HT-29 (cell line): ENCODE measurements at places on chromosomes 12 and 14. TPM values are rescaled to one million over a fixed set of nuclear protein-coding genes. Genes with fewer than 3 reads are reported as not detected.

Gene OR9K2
- not detected in 2 replicates for total RNA-seq

Gene BEGAIN
- 0.53 and 1.5 TPM in 2 replicates for total RNA-seq

Gene FGF23
- not detected in 2 replicates for total RNA-seq

Gene SAV1
- total RNA-seq = 53.2 and 62.3 TPM in 2 replicates

Gene BRI3BP
- total RNA-seq = 39.3 and 44.0 TPM in 2 replicates

Gene IL22
- not detected in 2 replicates for total RNA-seq

Gene DHRS2
- 14.0 and 14.7 TPM in 2 replicates for total RNA-seq

Gene SLCO1A2
- total RNA-seq = not detected in 2 replicates

Gene KRT74
- total RNA-seq = not detected in 2 replicates

DNA sequence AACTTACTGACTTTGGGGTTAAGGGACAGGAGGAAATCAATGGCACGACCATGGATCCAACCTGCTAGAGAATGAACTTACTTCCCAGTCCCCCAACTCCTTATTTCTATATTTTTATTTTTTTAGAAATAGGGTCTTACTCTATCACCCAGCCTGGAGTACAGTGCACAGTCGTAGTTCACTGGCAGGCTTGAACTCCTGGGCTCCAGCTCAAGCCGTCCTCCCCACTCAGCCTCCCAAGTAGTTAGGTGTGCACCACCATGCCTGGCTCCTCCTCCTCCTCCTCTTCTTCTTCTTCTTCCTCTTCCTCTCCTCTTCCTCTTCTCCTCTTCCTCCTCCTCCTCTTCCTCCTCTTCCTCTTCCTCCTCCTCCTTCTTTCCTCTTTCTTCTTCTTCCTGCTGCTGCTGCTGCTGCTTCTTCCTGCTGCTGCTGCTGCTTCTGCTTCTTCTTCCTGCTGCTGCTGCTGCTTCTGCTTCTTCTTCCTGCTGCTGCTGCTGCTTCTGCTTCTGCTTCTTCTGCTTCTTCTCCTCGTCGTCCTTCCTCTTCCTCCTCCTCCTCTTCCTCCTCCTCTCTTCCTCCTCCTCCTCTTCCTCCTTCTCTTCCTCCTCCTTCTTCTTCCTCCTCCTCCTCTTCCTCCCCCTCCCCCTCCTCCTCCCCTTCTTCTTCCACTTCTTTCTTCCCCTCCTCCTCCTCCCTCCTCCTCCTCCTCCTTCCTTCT is 390.1 kb upstream of the RGS6 start:
- DNase-seq = no peak

DNA sequence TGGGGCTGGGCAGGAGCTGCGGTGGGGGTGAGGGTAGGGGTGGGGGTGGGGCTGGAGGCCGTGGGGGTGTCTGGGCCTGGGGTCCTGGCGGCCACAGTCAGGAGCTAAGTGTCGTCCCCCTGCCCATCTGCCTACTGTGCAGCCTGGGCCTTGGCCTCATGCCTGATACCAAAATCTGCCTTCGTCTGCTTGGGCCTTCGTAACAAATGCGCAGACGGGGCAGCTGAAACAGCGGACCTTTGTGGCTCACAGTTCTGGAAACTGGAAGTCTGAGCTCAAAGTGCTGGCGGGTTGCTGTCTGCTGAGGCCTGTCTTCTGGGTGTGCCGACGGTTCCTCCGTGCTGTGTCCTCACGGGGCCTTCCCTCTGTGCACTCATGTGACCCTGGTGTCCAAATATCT is 61.7 kb downstream of the KIF26A start:
- DNase-seq = no peak

DNA sequence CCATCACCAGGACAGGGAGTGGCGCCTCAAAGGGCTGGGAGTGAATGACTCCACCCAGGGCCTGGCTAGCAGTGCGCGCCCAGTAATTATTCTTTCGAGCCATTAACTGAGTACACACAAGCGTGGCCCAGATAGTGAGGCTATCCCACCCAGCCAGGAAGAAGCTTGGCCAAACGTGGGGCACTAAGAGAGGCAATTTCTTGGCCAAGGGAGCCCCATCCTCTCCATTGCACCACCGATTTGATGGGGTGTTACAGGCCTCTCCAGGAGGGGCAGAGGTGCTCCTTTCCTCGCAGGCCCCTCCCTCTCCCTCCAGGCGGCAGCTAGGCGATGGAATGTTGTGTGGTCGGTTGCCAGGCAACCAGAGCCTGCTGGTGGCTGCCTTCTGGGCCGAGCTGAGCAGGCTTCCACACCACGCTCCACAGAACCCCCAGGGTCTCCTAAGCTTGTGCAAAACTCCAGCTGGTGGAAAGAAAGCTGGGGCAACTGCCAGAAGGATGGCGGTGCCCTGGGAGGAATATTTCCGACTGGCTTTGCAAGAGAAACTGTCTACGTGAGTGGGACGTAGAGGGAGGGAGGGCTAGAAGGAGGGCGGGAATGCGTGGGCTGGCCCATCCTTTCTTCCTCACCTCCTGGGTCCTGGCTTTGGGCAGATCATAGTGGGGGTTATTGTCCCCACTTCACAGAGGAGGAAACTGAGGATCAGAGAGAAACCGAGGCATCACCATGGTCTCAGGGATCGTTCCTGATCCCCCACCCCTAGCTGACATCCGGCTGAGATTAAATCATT is at the start of gene CFAP73:
CFAP73 (plus strand) TSS at position 364 of the 790 bp plus-strand sequence; CDS start at position 498, 134 bp downstream.
- peak; percentile 96 for DNase-seq

DNA sequence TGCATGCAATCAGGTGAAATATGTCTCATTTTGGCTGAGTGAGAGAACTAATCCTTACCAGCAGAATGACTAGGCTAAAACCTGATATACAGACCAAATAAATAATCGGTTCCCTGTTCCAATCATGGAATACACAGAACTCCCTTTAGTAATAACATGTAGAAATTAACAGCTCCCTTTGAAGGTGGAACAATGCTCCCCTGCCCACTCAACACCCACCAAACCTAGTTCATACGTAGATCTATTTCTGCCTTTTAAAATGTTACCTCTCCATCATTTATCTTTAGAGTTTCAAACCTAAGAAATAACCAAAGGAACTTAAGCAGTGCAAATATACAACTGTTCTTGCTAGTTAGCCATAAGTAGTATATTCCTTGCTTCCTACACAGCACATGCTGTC is 153.7 kb upstream of the ABCD2 start:
- no peak for DNase-seq

- DNase-seq = no peak
Observed at GRCh38 chr12:5921027-5921909, 23.8 kb downstream of the ANO2 start.

- no peak for DNase-seq
Observed at GRCh38 chr14:85978582-85979250, 448.8 kb downstream of the FLRT2 start.

- DNase-seq = no peak
Observed at GRCh38 chr12:77689510-77690086, 141.1 kb upstream of the NAV3 start.

DNA sequence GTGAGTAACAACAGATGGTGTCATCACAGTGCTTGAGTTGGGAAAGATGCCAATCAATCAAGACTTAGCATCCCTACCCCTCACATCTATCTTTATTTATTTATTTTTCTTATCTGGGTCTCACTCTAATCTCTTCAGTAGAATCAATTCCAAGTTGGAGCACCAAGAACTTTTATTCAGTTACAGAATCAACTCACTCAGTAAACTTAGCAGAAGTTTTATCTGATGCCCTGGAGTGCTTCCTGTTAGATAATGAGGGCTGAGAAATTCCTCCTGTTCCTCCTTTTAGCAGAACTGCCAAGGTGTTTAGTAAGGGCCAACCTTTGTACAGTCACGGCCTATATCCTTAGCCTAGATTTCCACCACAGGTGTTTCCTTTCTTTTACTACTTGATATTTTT is 11.3 kb upstream of the SLC5A8 start:
- DNase-seq = no peak

GRCh38 chr14:54299410-54300363 is 97.1 kb upstream of the CDKN3 start:
- no peak for DNase-seq

- DNase-seq = peak; percentile 2
Observed at GRCh38 chr14:23861666-23862065, 91.9 kb upstream of the DHRS4 start.

GRCh38 chr12:2535583-2536204 is 259.1 kb upstream of the FKBP4 start:
- DNase-seq = no peak

GRCh38 chr14:79011091-79011919 is 841.1 kb downstream of the NRXN3 start:
- peak; percentile 36 for DNase-seq

- DNase-seq = no peak
Observed at GRCh38 chr12:77594366-77594765, 236.3 kb upstream of the NAV3 start.

DNA sequence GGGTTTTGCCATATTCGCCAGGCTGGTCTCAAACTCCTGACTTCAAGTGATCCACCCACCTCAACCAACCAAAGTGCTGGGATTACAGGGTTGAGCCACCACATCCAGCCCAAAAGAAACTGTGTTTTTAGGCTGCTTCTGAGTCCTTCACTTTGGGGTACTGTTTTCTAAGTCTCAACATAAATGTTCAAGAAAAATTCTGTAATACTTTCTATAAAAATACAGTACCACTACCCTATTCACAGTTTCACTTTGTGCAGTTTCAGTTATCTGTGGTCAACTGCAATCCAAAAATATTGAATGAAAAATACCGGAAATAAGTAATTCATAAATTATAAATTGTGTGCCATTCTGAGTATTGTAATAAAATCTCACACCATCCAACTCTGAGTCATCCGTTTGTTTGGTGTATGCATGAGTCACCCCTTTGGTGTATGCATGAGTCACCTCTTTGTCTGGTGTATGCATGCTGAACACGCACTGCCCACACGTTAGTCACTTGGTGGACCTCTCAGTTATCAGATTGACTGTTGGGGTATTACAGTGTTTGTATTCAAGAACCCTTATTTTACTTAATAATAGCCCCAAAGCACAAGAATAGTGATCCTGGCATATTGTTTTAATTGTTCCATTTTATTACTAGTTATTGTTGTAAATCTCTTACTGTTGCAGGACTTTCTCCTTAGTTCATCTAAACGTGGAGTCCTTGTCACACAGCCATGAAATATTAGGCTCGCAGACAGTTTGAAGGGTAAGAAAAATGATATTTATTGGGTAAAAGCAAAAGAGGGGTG is 190.2 kb downstream of the FSCB start:
- DNase-seq = peak; percentile 69

DNA sequence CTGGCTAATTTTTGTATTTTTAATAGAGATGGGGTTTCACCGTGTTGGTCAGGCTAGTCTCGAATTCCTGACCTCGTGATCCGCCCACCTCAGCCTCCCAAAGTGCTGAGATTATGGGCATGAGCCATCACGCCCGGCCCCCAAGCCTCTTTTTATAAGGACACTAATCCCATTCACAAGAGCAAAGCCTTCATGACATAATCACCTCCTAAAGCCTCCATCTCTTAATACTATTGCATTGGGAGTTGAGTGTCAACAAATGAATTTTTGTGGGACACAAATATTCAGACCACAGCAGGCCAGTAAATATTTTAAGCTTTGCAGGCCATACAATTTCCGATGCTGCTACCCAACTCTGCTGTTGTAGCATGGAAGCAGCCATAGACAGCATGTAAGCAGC is 10.9 kb downstream of the RNF212B start:
- no peak for DNase-seq
